IMR-90 (cell line): ENCODE measurements at places on chromosomes 11 and 22. TPM values are rescaled to one million over a fixed set of nuclear protein-coding genes. Genes with fewer than 3 reads are reported as not detected.

The APLP2 gene
- 127 and 134 TPM in 2 replicates for total RNA-seq

GRCh38 chr11:30365793-30366517 lies 43.1 kb downstream of the ARL14EP start:
- H3K36me3 ChIP-seq: no peaks in the 10 kb centered on the region
- no peaks in the 10 kb centered on the region; the same call in 1 of the 2 replicates for H3K4me1 ChIP-seq
- H3K27ac ChIP-seq: no peak overlapping the region

GRCh38 chr11:128832121-128832497 lies 35.0 kb downstream of the KCNJ1 start:
- no peaks in the 10 kb centered on the region for H3K4me1 ChIP-seq
- H3K27me3 ChIP-seq: peaks cover 9% of the 10 kb centered on the region
- no peaks in the 10 kb centered on the region for H3K36me3 ChIP-seq
- DNase-seq: no peak
- no peak overlapping the region for H3K27ac ChIP-seq
- H3K4me3 ChIP-seq: no peak overlapping the region

DNA sequence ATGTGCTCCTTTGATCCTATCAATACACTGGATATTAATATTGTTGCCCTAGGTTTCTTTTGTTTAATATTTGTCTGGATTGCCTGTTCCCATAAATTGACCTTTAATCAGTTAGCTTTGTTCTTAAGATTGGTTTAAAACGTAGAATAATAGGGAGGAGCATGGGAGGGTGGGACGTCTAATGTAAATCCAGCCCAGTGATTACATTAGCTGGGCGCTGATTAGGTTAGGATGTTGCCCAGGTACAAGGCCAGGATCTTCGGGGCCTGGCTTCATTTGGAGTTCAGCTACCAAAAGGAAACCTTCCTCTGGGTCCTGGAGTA lies at the start of gene SRSF8:
TSS of gene SRSF8 (plus strand) at position 204 of the 323 bp plus-strand sequence. CDS start 308 bp downstream, outside the sequence.
- no peak for DNase-seq
- peak within 1 kb of the TSS; percentile 85 for H3K27ac ChIP-seq
- peak within 1 kb of the TSS; percentile 91 for H3K4me3 ChIP-seq
- H3K27me3 ChIP-seq: no peaks in the 10 kb centered on the region
- H3K36me3 ChIP-seq: no peaks in the 10 kb centered on the region
